Muscle of back (tissue), 13 donors: ENCODE measurements at places on chromosomes 16 and 17. TPM values are rescaled to one million over a fixed set of nuclear protein-coding genes. Genes with fewer than 3 reads are reported as not detected.
A peak's percentile ranks its signal among the peaks of the same experiment; 100 is the strongest.

Gene IL32
- 133 TPM for polyA plus RNA-seq

DNA sequence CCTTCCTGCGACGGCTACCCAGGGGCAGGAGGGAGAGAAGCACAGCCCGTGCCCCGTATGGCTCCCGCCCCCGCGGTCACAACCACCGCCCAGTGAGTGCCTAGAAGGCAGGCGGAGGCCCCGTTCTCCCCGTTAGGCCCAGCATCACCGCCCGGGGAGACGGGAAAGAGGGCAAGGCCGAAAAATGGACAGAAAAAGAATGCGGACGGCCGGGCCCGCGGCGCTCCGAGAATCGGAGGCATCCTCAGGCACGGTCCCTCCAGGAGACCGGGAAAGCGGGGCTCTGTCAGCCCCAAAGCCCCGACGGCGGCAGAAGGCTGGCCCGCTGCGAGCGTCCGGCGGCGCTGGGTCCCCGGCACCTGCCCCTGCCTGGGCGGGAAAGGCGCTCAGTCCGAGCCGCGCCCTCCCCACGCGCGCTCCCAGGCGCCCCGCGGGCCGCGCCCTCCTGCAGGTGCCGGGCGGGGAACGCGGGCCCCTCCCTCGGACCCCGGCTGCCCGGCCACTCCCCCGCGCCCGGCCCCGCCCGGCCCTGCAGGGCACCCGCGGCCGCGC lies 407 bp downstream of the MCRIP1 start:
- DNase-seq, result peak; percentile 64

Gene ARHGDIG
- polyA plus RNA-seq, result 0.40 TPM

GRCh38 chr16:73813527-73813926 lies 483.1 kb upstream of the PSMD7 start:
- DNase-seq, result peak; percentile 67

Gene NLGN2
- 22.7 TPM for polyA plus RNA-seq

- DNase-seq, result no peak
Observed at GRCh38 chr17:11825572-11826209, 171.6 kb downstream of the ZNF18 start.

- DNase-seq, result no peak
Observed at GRCh38 chr16:82695806-82696205, 69.0 kb downstream of the CDH13 start.

DNA sequence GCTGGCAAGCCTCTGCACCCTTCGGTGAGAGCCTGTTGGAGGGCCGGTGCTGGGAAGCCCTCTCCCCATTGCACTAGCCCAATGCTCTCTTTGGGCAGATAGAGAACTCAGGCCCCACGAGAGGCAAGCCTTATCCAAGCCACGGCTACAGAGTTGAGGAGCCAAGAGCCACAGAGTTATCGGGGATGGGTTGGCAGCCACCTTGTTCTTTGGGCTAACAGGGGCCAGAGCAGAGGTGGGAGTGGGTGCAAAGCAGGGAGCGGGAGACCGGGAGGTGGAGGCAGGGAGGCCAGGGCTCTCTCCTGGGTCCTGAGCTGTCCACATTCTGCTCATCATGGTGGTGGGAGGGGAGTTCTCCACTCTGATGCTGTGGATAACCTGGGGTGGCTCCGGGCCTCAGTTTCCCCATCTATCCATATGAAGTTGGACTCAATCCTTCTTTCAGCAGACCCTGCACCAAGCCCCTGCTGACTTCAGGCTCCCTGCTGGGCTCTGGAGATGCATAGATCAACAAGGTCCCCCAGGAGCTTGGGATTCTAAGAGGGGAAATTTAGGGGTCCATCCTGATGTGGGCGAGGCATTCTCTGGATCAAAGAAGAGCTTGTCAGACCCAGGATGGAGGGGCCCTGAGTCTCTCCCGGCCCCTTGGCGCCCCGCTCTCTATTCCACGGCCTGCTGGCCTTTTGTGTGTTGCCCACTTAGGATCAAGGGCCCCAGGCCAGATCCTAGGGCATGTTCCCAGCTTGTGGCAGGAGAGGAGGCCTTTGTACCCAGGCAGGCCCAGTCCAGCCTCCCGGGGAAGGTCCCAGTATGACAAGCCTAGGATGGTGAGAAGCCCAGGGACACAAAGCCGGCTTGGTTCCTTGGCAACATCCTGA lies 557 bp upstream of the CX3CL1 start:
- DNase-seq, result no peak

- DNase-seq, result no peak
Observed at GRCh38 chr17:79064026-79064425, 10.6 kb upstream of the ENGASE start.

DNA sequence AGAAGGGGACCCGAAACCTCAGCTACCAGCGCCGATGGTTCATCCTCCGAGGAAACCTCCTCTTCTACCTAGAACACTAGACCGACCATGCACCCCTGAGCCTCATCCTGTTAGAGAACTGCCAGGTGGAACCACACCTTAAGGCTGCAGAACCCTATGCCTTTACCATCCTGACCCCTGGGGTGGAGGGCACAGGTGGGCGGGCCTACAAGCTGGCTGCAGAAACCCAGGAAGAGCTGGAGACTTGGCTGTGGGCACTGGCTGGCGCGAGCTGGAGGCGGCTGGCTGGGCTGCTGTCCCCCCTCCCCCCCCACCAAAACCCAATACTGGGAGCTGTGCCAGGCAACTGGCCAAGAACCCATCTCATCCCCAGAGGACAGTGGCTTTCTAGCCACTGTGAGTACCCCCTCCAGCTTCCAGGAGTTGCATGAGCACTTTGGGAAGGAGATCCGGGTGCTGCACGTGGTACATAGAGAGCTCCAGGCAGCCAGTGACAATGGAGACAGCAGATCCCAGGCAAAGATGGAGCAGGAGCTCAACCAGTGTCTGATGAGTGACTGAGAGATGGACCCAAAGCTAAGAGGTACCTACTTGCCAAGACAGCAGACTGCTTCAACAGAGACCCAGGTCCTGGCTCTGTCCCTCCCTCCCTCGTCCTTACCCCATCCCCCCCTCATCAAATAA lies 1.4 kb upstream of the CD2BP2 start:
- no peak for DNase-seq

DNA sequence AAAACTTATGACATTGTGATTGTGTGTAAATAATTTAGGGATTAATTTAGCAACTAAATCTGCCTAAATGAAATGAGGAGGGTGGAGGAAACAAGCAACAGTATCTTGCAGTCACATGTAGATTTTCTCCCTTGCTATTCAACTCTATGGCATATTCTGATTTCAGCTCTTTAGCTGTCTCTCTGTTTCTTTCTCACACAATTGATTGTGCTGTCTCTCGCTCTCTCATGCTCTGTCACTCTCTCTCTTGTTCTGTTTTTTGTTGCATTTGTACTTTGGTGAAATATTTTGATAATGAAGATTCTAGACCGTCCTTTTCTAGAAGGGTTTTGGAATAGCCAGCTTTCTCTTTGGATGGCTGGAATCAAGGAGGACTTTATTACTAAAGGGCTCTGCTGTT lies 70.6 kb downstream of the BCAS3 start:
- no peak for DNase-seq

DNA sequence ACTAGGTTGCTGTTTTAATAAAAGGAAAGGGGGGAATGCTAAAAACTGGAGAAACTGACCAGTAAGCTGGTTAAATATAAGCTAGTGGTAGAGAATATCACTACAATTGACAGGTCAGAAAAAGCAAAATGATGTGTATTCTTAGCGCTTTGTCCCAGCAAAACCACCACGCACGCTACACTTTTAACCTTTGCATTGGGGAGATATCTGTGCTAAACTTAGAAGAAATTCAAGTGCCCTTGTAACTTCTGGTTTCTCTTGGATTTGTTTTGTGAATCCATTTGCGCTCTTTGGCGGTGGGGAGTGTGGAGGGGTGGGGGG lies 1.4 kb downstream of the GAN start:
- no peak for DNase-seq

DNA sequence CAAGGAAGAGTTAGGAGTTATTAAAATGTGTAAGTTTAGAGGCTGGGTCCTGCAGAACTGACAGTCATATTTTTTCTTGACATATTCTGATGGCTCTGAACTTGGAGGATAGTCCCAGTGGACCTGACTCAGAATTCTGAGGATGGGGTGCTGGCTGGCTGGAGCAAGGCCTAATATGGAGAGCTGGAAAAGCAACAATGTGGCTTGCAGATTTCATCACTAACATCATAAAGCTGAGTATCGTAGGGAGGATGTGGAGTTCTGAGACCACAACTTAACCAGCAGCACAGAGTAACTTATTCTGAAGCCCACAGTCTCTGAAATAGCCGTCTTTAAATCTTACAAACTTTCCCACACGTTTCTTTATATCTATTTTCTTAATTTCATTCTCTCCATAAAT lies 2.3 kb downstream of the KRTAP1-5 start:
- no peak for DNase-seq

DNA sequence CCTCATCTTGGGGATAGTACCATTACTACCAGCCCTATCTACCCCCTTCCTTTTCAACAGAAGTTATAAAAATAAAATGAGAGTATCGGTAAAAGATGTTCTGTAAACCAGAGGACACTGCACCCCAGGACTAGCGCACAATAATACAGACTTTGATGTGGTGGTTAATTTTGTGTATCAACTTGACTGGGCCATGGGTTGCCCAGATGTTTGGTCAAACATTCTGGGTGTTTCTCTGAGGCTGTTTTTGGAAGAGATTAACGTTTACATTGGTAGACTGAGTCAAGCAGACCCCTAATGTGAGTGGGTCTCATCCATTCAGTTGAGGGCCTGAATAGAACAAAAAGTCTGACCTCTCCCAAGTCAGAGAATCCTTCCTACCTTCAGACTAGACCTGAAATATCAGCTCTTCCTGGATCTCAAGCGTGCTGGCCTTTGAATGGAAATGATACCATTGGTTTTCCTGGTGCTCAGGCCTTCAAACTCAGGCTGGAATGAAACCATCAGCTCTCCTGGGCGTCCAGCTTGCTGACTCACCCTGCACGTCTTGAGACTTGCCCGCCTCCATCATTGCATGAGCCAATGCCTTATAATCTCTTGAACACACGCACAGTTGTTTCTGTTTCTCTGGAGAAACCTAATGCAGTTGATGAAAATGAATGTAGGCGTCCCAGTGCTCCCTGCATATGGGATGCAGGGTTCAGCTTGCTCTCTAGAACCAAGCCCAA lies 10.1 kb downstream of the MRM1 start:
- DNase-seq, result no peak

DNA sequence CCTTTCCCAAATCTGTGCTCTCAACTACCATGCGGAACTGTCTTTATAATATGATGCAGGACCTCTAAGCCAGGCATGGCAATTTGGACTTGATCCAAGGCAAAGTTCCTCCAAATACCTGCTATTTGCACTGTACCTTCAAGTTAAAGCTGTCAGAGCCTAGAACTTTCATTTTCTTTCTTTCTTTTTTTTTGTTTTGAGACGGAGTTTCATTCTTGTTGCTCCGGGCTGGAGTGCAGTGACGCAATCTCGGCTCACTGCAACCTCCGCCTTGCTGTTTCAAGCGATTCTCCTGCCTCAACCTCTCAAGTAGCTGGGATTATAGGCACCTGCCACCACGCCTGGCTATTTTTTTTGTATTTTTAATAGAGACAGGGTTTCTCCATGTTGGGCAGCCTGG lies 51.7 kb downstream of the ARHGAP27 start:
- DNase-seq, result no peak

Gene CDH1
- 23.5 TPM for polyA plus RNA-seq

DNA sequence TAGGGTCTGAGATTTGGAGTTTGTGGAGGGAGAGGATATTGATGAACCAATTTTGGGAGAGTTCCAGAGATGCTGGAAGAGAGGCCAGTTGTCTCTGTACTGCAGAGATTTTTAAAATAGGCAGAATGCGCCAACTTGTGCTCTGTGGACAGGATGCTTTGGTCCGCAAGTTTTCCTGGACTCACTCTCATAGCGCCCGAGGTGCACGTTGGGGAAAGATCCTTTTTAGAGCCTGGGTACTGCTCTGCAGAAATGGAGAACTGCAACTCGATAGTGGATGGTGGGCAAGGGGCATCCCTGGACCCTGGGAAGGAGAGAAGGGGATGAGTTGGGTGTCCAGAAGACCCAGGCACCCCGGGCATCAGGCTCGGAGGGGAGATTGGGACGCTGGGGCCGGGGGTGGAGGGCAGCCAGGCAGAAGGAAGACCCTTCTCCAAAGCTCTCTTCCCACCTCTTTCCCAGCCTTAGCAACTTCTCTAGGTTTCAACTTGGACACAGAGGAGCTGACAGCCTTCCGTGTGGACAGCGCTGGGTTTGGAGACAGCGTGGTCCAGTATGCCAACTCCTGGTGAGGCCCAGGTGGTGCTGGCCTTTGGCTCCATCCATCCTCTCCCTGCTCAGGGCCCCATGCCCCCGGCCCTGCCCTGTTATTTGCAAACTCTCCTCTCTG lies 590 bp downstream of the ITGAX start:
- no peak for DNase-seq

- DNase-seq, result peak; percentile 4
Observed at GRCh38 chr17:17455173-17455572, 21.6 kb upstream of the MED9 start.

GRCh38 chr16:81447383-81448101 lies 2.9 kb downstream of the CMIP start:
- no peak for DNase-seq

DNA sequence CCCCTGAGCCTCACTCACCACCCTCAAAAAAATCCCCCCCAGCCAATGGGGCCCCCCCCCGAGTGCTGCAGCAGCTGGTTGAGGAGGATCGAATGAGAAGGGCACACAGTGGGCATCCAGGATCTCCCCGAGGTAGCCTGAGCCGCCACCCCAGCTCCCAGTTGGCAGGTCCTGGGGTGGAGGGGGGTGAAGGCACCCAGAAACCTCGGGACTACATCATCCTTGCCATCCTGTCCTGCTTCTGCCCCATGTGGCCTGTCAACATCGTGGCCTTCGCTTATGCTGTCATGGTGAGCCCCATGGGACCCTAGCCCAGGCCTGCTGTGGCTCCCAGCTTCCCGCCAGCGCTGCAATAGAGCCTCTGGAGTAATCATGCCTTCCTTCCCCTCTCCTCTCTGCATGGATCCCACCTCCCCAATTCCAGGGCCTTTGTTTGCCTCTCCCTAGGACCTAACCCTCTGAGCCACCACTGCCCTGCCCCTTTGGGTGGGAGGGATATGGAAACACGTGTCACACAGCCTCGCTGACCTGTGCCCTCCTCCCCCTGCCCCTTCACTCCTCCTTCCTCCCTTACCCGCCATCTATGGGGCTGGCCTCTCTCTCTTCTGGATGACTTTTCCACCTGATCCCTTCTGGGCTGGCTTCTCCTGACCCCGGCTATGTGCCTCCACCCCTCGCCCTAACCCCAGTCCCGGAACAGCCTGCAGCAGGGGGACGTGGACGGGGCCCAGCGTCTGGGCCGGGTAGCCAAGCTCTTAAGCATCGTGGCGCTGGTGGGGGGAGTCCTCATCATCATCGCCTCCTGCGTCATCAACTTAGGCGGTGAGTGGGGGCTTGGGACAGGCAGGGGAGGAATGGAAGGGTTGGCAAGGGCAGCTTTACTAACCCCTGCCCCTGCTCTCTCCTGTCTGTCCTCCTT lies 1.9 kb downstream of the PRRT2 start:
- no peak for DNase-seq

GRCh38 chr16:71570144-71570543 lies 6.7 kb downstream of the TAT start:
- DNase-seq, result no peak

Gene NHERF2
- 28.9 TPM for polyA plus RNA-seq

DNA sequence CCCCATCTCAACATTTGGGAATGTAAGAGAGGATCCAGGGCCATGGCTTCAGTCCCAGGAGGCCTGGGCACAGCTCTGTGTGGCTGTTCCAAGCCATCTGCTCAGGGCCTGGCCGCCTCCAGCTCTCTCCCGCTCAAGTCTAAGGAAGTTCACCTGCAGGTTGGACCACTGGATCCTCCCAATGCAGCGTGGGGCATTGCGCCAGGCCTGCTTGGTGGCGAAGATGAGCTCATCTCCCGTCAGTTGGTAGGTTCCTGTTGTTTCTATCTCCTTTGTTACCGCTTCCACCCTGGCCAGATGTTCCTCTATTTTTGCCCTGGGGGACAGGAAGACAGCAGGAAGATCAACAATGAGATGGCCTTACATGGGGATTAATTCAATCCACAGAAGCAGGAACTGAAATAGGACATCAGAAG lies 17.5 kb downstream of the NOS2 start:
- no peak for DNase-seq
